ENCODE measurements at places on chromosomes 12 and 14.

DNA sequence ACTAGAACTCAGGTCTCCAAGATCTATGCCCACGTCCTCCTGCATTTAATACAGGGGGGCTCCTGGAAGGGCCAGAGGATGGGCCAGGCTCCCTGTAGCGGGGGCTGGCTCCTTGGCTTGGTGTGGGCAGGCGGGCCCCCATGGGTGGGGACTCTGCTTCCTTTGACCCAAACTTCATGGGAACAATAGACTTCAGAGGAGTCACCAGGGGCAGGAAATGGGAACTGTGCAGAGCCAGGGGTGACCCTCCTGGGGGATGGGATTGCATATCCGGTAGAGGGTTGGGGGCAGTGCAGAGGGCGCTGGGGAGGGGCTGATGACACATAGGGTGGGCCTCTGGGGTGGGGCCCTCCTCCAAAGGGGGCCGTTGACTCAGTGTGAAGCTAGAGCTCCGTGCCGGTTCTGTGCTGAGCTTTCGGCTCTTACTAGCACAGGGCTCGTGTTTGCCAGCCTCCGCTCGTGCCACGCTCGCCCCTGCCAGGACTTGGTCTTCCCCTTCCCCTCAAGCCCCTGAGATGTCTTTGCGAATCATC lies 4.6 kb downstream of the TEAD4 start:
- DNase-seq, result no peak

- no peak for DNase-seq
These were observed 9.0 kb upstream of the BDKRB1 start for GRCh38 chr14:96247031-96247430.

GRCh38 chr12:85029456-85029855 lies 6.6 kb downstream of the TSPAN19 start:
- no peak for DNase-seq

DNA sequence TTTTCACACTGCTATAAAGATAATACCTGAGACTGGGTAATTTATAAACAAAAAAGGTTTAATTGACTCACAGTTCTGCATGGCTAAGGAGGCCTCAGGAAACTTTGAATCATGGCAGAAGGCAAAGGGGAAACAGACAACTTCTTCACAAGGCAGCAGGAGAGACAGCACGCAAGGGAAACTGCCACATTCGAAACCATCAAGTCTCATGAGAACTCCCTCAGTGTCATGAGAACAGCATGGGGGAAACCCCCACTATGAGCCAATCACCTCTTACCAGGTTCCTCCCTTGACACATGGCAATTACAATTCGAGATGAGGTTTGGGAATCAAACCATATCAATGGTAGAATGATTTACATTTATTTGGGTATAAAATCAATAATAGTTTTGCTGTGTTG lies 558.5 kb downstream of the TMTC2 start:
- DNase-seq, result no peak

- DNase-seq, result no peak
These were observed 349.0 kb downstream of the GLT1D1 start for GRCh38 chr12:129202109-129202814.

GRCh38 chr14:69582829-69583228 lies 8.2 kb upstream of the CCDC177 start:
- no peak for DNase-seq

DNA sequence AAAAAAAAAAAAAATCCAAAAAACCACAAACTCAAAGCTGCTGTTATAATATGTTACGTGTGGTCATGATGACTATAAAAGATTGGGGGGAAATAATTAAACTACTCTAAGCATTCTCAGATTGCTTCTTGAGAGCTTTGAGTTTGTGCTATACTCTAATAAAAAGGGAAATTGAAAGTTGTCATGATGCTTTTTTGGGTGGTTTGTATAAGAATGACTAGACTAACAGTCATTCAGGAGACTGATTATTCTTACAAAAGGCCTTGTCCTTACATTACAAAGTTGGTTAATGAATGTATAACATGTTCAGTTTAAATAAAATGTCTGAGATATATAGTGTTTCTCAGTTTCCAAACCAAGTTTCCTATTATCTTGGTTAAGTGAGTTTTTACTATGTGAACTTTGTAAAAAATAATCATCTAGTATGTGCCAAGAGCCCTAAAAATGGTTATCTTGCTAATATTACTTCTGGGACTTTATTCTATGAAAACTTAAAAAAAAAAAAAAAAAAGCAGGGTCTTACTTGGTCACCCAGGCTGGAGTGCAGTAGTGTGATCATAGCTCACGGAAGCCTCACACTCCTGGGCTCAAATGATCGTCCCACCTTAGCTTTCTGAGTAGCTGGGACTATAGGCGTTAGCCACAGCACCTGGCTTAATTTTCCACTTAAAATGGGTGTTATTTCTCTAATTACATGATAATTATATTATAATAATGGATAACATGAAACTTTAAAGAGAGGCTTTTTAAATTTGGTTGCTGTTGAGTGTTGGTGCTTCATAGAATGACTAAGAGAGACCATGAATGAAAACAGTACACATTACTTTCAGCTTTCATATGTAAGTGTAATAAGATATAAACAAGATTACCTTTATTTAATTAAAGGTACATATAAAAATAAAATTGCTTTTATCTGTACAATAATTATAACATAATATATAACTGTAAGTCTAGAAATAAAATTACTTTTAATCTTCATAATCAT lies 459.6 kb upstream of the RGS6 start:
- DNase-seq, result no peak

DNA sequence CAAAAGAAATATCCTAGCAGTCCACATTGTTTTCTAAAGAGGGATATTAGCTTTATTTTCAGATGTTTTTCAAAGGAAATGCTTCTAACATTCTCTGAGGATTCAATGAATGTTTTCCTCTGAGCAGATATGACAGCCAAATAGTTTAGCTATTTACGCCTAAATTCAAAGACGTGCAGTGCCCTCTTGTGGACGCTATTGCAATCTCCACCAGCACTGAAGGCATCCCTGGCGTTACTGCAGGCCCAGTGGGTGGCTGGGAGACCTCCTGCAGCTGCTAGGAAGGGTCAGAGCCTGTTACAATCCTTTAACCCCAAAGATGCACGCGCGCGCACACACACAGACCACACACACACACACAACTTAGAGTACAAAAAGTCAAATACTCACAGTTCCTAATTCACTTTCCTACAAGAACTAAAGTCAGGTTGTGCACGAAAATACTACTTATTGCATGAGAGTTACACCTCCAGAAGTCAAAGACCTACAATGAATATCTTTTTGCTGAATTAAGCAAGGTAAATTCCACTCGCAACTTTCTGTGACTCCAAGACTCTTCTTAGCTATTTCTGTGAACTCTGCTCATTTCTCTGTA lies 589.3 kb upstream of the TMEM132C start:
- no peak for DNase-seq

GRCh38 chr12:102534899-102535298 lies 54.5 kb upstream of the IGF1 start:
- DNase-seq, result no peak

GRCh38 chr14:94921882-94922585 lies 152.1 kb upstream of the GSC start:
- no peak for DNase-seq

- DNase-seq, result no peak
These were observed 13.2 kb upstream of the SELPLG start for GRCh38 chr12:108646600-108647579.

DNA sequence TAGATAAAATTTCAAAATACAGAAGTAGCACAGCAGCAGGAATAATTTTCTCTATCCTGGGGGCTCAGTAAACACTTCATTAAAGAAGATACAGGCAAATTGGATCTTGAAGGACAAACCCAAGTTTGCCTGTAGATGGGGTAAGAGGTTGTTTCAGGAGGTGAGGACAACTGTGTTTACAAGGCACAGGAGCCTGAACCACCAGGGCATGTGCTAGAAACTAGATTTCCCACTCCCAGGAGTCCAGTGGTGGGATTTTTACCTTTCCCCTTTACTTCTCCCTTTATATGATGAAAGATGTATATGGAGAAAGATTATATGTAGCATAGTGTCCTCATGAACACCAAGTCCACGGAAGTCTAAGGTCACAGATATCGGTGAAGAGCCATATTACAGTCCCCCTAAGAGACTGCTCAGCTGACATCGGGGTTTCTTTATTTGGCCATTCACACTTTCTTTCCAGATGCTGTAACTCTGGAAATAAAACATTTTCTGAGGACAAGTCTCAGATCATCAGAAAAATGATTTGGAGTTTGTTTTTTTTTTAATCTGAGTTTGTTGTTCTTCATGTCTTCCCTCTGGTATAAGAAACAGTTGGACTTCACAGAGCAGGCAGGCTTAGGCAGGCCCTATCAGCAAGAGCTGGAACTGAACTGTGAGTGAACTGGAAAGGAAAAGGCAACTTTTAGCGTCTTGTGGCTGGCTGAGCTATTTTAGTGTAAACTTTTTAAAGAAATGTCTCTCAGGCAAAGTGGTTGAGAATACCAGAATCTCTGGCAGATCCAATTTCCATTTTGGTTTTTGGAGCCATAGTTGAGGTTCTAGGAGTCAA lies 8.0 kb upstream of the EVL start:
- no peak for DNase-seq

- no peak for DNase-seq
These were observed 186.8 kb downstream of the TTC7B start for GRCh38 chr14:90629471-90629870.

DNA sequence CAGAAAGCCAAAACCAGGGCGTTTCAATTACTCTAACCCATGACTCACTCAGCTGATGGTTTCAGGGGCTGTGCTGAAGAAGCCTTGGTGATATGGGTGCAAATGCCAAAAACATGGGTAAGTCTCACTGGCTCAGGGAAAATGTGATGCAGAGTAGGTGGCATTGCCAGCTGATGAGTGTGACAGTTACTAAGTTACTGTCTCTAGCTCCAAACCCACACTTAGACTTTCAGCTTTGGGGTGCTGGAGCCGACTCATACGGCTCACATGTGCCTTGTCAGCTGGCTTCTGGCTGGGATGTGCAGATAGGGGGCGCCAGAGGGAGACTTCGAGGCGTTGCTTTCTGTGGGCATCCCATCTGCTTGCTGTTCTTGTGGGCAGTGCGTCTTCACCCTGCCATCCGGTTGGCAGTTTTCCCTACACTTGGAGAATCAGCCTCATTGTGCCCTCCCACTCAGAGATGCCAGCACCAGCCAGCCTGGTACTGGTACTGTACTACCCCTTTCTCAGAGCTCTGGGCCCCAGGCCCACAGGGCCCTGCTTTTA lies 11.1 kb upstream of the KRT7 start:
- DNase-seq, result no peak

GRCh38 chr12:47828008-47828975 lies 8.6 kb upstream of the HDAC7 start:
- DNase-seq, result no peak

Measured in stimulated activated CD4-positive, alpha-beta T cell treated with anti-CD3 and anti-CD28 coated beads, Interleukin-15, amount 100 ng/mL, for 1 hour (primary cell).